ENCODE measurements at places on chromosomes 13 and 19.

GRCh38 chr13:65929436-65929835 lies 1300.7 kb downstream of the PCDH9 start:
- no peak for DNase-seq

GRCh38 chr19:44576843-44577565 lies 36.4 kb upstream of the IGSF23 start:
- DNase-seq, result peak; percentile 20

DNA sequence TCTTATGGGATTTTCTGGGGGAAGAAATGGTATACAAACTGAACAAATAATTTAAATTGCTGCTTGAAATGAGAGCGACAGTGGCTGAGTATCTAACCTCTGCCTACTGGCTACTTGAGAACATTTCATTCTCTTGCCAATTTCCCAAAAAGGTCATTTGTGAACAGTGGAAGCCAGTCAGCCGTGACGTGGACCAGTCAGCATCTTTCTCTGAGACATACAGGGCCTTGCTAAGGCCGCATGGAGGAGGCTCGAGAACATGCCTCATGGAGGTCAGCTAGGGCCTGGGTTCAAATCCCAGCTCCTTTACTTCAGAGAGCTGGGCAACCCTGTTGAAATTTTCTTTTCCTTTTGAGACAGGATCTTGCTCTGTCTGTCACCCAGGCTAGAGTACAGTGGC lies 20.3 kb downstream of the ZC3H4 start:
- no peak for DNase-seq

GRCh38 chr13:91154558-91155353 lies 192.7 kb upstream of the MIR17HG start:
- no peak for DNase-seq

- DNase-seq, result peak; percentile 27
These were observed 4.6 kb upstream of the EPS8L1 start for GRCh38 chr19:55071129-55071502.

GRCh38 chr19:40466219-40466984 lies 399 bp upstream of the SPTBN4 start:
- DNase-seq, result no peak

DNA sequence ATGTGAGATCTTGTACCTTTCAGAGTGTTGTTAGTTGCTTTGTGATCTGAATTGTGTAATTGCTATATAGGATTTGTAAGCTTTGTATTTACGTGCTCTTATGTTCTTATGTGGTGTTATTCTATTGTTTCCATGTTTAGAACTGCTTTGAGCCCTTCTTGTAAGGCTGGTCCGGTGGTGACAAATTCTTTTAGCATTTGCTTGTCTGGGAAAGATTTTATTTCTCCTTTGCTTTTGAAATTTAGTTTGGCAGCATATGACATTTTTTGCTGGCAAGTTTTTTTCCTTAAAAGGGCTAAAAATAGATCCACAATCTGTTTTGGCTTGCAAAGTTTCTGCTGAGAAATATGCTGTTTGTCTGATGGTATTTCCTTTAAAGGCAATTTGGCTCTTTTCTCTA lies 1089.2 kb upstream of the PCDH9 start:
- DNase-seq, result no peak

- DNase-seq, result no peak
These were observed 297.8 kb downstream of the ZNF536 start for GRCh38 chr19:30670011-30670329.

DNA sequence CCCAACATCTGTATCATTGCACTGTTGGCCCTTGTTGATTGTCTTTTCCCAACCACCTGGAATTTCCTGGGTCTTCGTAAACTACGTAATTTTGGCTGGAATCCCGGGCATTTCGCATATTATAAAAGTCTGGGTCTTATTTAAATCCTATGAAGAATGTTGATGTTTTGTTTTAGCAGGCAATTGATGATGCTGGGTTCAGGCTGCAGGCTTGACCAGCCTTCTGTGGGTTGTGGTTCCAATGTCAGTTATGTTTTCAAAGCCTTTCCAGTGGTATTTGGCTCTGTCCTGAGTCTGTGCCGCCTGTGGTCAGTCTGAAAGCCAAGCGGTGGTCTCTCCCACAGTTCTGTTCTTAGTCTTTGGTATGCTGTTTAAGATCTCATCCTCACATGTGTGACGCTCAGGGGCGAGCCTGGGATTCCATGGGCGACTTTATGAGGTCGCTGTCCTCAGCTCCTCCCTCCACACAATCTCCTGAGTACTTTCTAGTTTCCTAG lies 12.4 kb downstream of the SLC35E1 start:
- no peak for DNase-seq
